Vagina (tissue), 2 donors: ENCODE measurements at places on chromosomes 7 and 10.

- DNase-seq, result no peak
Observed at GRCh38 chr7:65251851-65252620, 121.6 kb upstream of the ZNF92 start.

GRCh38 chr7:158602905-158603772, 15.5 kb upstream of the PTPRN2 start:
- no peak for DNase-seq

GRCh38 chr7:43039346-43039745, 73.1 kb upstream of the HECW1 start:
- DNase-seq, result no peak

GRCh38 chr7:128774921-128775320, 673 bp downstream of the OPN1SW start:
- DNase-seq, result no peak

- DNase-seq, result no peak
Observed at GRCh38 chr10:50431791-50432190, 180.5 kb upstream of the ASAH2 start.

GRCh38 chr7:105648561-105649401, 67.5 kb upstream of the EFCAB10 start:
- no peak for DNase-seq
